ENCODE measurements at places on chromosomes 7 and 10. TPM values are rescaled to one million over a fixed set of nuclear protein-coding genes. Genes with fewer than 3 reads are reported as not detected.

GRCh38 chr7:124915242-124915641, 14.4 kb downstream of the POT1 start:
- no peak for DNase-seq

The LRWD1 gene
- 16.5 TPM for total RNA-seq

DNA sequence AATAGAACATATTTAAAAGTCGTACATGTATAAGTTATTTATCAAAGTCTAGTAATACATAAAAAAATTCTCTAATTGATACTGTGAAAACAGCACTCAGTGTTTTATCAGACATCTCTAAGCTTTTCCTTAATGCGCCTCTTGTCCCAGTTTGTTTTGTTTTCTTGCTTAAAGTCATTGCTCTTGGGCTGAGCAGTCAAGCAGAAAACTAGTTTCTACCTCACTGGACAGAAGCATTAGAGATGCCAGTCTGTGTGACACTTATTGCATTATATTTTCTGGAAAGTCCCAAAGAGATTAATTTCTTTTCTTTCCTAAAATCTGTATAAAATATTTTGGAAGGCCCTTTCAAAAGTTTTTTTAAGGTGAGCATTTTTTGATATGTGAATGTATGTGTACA, 236.2 kb downstream of the PCLO start:
- DNase-seq: no peak

GRCh38 chr10:26881600-26882331, 21.0 kb upstream of the ABI1 start:
- DNase-seq: no peak

GRCh38 chr7:917255-918117, 37.0 kb downstream of the ADAP1 start:
- no peak for DNase-seq

The STOX1 gene
- 4.0 TPM for total RNA-seq

The TEX36 gene
- not detected for total RNA-seq

The ZNF680 gene
- total RNA-seq: 5.5 TPM

GRCh38 chr10:7687228-7687907, 15.7 kb upstream of the ITIH2 start:
- DNase-seq: peak; percentile 81

DNA sequence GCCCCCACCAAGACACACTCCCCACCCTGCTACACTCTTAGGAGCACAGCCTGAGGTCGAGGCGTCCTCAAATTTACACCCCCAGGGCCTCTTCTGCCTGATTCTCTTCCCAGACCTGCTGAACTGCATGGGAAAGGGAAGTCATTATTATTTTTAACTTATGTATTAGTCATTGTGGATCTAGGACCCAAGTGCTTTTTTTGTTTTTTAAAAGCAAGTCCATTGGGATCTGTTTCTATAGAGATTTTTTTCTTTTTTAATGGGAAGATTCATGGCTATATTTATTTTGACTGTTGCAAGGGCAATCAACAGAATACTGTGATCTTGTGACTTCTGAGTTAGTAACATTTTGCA, 203.8 kb downstream of the ZMYND11 start:
- peak; percentile 16 for DNase-seq

DNA sequence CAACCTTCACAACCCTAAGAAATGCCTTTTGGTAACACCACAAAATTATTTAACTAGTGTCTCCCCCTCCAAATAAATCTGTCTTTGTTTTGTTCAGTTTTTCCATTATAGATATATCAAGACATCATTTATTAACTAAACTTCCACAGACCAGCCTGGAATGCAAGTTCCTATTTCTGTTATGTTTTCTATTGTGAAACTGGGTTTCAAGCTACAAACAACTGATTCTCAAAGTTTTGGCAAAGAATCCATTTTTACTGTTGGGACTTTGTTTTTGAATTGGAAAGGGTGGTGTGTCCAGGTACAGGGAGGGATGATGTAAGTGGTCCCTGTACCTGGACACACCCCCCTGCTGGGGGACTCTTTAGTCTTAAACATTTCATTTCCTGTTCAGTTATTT, 36.2 kb downstream of the STAMBPL1 start:
- DNase-seq: no peak

The IFIT1B gene
- total RNA-seq: not detected

GRCh38 chr7:106737202-106737562, 76.2 kb upstream of the CCDC71L start:
- no peak for DNase-seq

GRCh38 chr7:26667514-26668133, 196.8 kb downstream of the SKAP2 start:
- DNase-seq: peak; percentile 72

DNA sequence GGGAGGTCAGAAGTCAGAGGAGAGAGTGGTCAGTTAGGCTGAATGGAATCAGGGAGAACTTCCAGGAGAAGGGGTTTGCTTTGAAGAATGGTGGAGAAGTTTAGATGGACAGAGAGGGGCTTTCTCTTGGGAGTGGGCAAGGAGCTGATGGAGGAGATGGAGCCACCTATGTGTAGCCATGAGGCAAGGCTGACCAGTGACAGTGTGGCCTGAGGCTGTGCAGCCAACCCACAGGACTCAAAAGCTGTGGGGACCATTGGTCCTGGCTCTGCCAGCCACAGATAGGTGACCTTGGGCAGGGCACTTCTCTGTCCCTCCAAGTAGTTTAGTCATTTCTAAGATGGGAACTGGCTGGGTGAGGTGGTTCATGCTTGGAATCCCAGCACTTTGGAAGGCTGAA, 18.7 kb downstream of the NEURL1 start:
- DNase-seq: no peak

DNA sequence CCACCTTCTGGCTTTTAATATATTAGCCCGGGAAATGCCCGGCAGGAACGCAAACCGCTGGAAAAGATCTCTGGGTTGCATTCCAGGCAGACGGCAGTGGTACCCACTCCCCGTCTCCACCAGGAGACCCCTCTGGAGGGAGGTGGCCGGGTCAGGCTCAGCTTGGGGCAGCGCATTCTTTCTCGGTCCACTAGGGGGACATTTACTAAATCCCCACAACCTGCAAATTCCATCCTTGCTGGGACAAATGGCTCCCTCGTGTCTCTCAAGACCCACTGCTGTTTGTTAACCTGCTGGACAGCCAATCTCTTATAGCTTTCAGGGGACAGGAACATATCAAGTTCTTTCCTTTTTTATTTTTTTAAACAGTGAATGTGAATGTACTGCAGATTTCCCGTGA, 45.8 kb upstream of the CARD11 start:
- no peak for DNase-seq

The EPHB6 gene
- 8.4 TPM for total RNA-seq

The MMS19 gene
- total RNA-seq: 94.8 TPM
